ENCODE measurements at places on chromosomes 7 and 10.

DNA sequence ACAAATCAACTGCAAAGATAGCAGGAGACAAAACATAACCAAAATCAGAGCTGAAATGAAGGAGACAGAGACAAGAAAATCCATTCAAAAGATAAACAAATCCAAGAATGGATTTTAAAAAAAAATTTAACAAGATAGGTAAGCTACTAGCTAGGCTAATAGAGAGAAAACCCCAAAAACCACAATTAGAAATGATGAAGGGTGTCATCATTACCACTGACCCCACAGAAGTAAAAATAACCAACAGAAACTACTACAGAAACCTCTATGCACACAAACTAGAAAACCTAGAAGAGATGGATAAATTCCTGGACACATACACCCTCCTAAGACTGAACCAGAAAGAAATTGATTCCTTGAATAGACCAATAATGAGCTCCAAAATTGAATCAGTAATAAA, 117.6 kb downstream of the DNAJC1 start:
- no peak for DNase-seq

- no peak for DNase-seq
Observed at GRCh38 chr10:104337521-104337984, 712 bp downstream of the ITPRIP start.

DNA sequence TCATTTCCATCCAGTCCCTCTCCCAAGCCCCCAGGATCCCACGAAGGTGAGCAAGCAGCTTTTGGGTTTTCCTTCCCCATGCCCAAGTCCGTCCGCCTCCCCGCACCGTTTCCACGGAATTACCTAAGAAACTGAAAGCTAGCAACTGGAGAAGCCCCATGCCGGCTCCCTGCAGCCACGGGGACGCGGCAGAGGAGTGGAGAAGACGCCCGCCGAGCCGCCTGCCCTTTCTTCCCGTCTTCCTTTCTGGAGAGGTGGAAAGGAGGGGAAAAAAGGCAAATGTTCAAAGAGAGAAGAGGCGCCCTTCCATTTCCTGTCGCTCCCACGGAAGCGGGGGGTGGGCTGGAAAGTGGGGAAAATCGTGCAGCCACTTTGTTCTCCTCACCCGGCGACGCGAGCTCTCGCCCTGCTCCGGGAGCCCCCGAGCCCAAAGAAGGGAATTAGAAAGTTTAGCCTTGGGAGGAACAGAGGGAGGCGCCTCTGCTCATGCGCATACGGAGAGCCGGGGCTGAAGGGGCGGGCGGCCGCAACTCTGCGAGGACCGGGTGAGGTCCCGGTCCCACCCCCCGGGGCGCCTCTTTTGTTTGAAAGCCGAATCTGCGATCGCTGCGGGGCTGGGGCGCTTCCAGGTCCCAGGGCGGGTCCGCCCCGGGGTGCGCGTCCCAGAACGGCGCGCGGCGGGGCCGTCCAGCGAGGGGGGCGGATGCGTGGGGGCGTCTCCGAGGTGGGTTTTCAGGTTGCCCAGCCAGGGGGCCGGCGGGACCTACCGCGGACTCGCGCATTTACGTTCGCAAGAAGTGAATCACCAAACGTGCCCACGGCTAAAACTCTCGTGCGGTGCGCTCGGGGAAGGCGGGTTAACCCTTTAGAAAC, at the start of gene LAMB1:
Gene LAMB1, minus strand, starts transcription at position 436 of the 873 bp plus-strand sequence. Its CDS starts 276 bp downstream, at position 160.
- peak; percentile 38 for DNase-seq

DNA sequence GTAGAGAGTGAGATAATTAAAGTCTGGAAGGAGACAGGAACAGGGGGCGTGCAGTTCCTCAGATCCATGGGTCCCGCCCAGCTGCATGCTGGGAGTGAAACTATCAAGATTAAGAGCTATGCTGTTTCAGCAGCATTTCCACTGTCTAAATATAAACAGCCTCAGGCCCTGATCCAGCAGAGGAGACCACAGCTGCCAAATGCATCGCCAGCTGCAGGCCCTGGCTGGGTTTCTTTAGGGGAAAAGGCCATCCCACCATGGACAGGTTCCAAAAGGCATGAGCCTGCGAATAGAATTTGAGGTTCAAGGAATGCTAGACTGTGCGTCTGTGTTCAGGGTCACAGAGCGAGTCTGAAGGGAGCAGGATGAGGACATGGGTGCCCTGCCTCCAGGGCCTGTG, 411.4 kb downstream of the PAXIP1 start:
- DNase-seq = no peak

DNA sequence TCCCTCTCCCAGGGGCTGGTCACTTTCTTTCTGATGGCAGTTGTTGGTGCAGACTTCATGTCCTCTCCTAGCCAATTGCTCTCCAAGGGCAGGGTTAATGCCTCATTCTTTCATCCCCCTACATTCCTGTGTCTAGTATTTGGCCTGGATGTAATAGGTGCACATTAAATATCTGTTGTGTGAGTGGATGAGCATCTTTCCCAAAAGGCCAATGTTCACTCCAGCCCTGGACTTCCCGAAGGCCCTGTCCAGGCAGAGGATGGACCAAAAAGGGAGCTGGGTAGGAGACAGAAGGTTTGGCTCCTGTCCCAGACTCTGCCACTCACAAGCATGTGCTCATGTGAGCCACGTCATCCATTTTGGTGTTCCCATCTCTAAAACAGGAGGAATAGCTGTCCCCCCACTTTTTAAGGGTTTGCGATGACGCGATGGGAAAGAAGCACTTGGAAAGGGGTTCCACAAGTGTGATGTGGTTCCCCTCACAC, 47.5 kb downstream of the RGS10 start:
- no peak for DNase-seq

GRCh38 chr7:39734633-39735004, 111.2 kb downstream of the RALA start:
- DNase-seq = no peak

GRCh38 chr10:119301397-119301796, 94.0 kb downstream of the GRK5 start:
- peak; percentile 63 for DNase-seq

GRCh38 chr10:119133949-119134348, 30.0 kb downstream of the DENND10 start:
- DNase-seq = peak; percentile 52

- no peak for DNase-seq
Observed at GRCh38 chr7:95925236-95925635, 152.9 kb downstream of the DYNC1I1 start.

- no peak for DNase-seq
Observed at GRCh38 chr10:49289480-49289879, 9.5 kb upstream of the C10orf71 start.

GRCh38 chr7:27139334-27140125, 4.0 kb downstream of the HOXA5 start:
- no peak for DNase-seq

GRCh38 chr10:62277971-62278370, 9.3 kb upstream of the RTKN2 start:
- DNase-seq = no peak

DNA sequence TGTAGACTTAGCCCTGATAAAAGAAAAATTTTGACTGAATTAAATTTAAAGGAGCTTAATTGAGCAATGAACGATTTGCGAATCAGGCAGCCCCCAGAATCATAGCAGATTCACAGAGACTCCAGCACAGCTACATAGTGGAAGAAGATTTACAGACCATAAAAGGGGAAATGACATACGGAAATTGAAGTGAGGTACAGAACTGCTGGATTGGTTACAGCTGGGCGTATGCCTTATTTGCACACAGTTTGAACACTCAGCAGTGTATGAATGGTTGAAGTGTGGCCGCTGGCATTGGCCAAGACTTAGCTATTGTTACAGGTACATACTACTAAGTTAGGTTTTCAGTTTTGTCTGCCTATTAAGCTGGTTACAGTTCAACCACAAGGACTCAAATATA, 433.5 kb upstream of the CELF2 start:
- DNase-seq = no peak

DNA sequence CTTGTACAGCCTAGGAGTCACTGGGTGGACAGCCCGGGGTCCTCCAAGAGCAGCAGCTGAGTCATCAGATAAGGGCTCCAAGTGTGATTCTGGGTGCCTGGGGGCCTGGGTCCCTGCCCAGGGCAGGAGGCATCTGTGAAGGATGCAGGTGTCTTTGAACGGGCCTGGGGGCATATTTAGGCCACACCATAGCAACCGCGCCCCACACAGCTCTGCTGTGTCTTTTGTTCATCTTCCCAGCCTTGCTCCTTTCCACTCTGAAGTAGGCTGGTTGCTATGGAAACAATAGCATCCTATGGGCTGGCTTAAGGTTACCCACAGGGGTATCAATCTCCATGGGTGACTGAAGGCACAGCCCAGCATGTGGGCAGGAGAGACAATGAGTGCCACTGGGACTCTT, 324.7 kb downstream of the TCERG1L start:
- no peak for DNase-seq

DNA sequence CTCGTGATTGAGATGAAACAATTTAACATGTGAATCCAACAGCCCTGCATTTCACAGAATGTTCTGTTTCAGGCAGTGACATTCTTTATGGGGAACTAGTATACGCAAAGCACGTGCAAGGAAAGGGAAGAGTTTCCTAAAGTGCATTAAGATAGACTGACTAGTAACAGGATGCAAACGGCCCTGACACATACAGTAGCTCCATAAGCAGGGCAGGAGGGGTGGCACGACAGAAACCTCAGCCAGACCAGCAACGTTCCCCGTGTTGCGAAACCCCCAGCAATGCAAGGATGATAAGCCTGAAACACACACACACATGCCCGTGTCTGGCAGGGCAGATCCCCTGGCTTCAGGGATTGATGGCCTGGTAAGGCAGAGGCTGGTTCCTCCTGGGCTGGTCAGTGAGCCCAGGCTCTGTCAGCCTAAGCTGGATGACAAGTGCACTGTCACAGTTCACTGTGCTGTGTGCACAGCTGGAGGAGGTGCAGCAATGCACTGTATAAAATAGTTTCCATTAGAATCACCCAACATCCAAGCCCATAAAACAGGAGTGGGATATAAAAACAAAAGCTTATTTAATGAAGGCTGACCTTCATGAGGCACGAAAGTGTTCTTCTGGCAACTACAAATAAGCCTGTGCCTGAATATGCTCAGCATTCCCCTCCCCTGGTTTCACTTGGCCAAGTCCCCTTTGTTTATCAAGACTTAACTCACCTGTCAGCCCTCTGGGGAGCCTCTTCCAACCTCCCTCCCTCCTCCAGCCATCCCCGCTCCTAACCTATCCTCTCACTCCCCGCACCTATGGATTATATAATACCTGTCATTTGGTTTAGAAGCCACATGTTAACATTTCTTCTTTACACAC, 88.8 kb downstream of the GSAP start:
- DNase-seq = no peak

- DNase-seq = peak; percentile 63
Observed at GRCh38 chr10:103757531-103758293, 97.7 kb downstream of the SH3PXD2A start.

- DNase-seq = peak; percentile 67
Observed at GRCh38 chr10:7409045-7409731, 1.6 kb downstream of the SFMBT2 start.

Data from stimulated activated CD4-positive, alpha-beta T cell treated with anti-CD3 and anti-CD28 coated beads, Interleukin-2, amount 100 ng/mL, for 24 hours (primary cell).